HS-27A (cell line): ENCODE measurements at places on chromosomes 16 and 17.

DNA sequence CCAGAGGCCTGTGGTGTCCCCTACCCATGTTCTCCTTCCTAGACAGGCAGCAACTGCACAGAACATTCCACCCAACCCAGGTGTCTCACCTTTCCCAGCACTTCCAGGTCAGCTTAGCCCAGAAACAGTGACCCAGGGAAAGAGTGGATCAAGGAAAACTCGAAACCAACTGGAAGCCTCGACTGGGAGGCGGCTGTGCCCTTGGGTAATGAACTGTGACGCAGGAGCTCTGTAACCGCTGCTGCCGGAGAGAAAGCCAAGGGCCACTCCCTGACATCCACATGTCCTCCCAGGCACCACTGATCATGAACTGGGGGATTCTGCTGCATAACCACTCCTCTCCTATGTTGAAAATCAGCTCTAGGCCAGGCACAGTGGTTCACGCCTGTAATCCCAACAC is 34.4 kb downstream of the WDR59 start:
- DNase-seq: no peak

GRCh38 chr17:33664116-33664840 is 371.2 kb upstream of the ASIC2 start:
- DNase-seq: no peak

DNA sequence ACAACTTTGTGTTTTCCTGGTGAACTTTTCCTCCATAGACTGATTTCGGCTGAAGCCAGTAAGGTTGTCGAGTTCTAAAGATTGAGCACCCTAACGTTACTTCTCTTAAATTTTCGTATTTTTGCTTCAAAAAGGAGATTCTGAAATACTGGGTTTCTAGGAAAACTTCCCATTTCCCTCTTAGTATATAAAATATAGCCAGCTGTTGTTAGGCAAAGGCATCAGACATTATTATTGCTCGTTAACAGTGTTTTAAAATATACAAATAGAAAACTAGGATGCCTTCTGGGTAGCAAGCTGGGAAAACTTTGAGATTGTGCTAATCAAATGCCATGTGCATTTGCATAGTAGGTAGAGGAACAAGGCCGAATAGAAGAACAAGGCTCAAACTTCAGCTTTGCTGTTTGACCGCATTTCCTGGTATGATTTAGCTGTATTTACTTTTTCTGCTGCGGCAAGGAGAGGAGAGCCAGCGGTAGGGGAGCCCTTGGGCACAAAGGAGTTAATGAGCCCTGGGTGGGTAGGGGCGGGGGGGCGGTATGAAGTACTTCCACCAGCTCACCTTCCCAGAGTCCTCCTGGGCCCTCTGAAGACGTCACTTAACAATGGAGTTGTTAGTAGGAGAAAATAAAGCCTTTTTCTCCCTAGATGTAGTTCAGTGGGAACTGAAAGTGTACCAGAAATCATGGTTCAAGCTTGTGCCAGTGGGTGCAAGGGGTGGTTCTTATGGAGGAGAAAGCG is 151.9 kb downstream of the MSI2 start:
- DNase-seq: no peak

GRCh38 chr17:32671896-32672295 is 185.1 kb downstream of the CDK5R1 start:
- DNase-seq: no peak

DNA sequence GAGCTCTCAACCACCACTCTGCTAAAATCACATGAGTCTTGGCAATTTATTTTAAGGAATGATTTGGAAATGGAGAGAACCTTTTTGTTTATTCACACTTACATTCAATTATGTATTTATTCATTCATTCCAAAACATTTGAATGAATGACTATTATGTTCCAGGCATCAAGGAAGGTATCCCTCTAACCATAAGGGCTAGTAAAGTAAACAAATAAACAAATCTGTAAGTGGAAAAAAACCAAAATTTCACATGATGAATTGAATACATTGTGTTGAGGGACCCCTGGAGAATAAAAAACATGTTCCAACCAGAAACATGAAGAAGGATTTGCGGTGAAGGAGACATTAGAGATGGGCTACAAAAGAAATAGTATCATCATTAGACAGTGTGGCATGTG is 677.8 kb downstream of the TOX3 start:
- no peak for DNase-seq
